ENCODE measurements at places on chromosomes 4 and X.

GRCh38 chr4:73051625-73052024 is 17.9 kb downstream of the COX18 start:
- DNase-seq, result no peak

- no peak for DNase-seq
Observed at GRCh38 chr4:176981551-176981950, 188.8 kb upstream of the VEGFC start.

DNA sequence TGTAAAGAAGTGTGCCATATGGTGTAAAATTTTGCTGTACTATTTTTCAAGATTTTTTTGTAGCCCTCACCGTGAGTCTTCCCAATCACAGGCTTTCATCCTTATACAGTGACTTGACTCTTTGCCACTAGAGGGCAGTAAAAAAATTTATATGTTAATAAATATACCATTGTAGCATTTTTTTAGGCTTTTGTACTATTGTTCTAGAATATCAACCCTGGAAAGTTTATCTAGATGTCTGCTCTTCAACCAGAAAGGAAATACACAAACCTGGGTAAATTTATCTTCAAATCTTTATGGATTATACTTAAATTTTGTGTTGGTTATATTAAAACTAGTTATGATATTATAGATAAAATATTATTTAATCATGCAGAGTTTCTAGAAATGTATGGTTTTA is 235.3 kb downstream of the TENM3 start:
- no peak for DNase-seq

DNA sequence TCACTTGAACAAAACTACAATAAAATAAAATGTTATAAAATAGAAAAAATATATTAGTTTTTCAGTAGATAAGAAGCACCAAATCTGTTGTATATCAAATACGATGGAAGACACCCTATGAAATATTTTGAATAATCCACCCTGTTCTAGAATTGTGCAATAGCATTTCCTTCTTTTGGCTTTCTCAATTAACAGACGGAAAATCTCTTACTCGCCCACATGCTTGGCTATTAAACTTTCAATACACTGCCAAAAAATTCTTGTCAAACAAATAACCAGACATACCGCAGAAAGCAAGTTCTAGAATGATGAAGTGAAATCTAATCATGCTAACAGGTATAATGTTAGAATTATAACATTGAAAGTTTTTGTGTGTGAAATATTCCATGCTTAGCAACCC is 671.6 kb upstream of the SLIT2 start:
- DNase-seq, result no peak

DNA sequence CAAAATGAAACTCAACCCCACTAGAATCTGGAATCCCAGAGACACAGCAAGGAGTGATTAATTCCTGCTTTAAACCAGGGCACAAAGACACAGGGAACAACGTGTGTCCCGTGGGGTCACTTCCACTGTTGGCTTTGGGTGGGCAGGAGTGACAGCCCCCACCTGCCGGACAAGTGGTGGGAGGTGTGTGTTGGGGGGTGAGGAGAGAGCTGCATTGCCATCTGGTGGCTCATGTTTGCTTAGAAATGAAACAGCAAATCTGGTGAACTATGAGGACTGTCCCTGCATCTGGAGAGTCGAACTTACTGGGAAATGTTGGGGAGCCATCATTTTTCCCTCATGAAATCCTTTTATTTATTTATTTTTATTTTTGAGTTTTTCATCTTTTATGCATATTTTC is 75.9 kb upstream of the AFAP1 start:
- no peak for DNase-seq

DNA sequence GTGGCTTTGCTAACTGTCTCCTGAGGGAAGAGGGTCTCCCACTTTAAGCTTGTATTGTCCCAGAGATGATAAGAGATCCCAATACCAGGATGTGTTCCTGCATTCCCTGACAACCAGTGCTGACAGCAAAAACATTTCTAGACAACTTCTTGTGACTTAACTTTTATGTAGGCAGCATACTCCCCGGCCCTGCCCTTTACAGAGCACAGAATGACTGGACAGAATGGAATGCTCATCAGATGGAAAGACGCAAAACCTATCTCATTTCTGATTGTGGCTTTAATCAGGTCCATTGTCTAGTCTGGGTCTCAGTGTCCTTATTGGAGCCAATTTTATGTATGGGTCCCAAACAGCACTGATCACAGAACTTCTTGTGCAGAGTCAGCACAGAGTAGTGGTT is 18.2 kb upstream of the PLAC1 start:
- DNase-seq, result no peak

- DNase-seq, result no peak
Observed at GRCh38 chr4:73945140-73945539, 36.7 kb downstream of the PF4 start.

DNA sequence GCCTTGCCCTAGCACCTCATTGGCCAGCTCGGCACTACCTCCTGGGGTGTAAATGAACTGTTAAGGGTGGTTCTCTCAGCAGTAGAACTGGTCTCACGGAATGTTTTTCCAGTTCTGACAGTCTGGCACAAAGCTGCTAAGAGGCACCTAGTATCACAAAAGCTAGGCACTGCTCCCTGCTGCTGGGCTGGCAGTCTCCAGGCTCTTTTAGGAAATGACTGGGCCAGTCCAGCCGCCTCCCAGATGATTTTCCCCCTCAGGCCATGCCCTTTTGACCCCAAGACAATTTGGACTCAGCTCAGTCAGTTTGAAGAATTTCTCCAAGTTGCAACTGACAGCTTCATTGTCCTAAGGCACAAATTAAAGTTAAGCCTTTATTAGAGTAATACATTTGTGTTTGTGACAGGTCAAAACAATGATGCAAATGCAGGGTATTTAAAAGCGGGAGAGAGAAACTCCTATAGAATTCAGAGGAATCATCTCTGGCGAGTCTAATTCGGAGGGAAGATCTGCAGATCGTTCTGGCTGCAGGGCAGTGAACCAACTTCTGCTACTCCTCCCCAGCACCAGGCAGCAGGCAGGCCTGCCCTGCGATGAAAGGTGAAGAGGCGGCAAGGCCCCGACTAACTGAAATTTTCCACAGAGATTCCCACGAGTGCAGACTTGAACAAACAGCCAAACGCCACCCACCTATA is 7.9 kb downstream of the FRMD7 start:
- DNase-seq, result no peak

DNA sequence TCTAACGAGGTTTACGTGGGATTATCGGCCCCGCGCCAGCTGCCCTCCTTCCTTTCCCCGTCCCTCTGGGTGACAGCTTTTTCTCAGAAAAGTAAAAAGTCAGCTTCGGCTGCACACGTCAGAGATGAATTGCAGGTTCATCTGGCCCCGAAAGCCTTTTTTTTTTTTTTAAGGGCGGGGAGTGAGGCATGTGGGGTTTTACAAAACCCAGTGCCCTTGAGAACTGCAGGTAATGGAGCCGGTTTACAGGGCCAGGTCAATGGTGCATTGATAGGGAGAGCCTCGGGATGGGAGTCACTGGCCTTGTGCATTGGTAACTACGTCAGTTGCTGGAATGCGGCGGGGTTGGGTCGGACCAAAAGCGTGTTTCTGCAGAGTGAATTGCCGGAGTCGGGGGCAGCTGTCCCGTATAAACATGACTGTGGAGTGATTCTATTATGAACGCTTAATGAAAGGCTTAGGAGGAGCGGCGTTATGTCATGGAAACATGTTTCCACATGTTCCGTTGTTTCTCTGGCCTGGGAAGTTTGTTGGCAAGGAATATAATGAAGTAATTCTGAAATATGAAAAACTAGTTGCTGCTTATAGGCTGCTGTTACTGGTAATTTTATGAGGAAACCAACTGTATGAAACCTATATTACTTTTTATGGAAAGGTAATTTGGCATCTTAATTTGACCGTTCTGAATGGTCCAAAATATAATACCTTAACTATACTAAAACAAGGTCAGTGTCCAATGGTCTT is 1.1 kb downstream of the HSPA4L start:
- DNase-seq, result peak; percentile 30

DNA sequence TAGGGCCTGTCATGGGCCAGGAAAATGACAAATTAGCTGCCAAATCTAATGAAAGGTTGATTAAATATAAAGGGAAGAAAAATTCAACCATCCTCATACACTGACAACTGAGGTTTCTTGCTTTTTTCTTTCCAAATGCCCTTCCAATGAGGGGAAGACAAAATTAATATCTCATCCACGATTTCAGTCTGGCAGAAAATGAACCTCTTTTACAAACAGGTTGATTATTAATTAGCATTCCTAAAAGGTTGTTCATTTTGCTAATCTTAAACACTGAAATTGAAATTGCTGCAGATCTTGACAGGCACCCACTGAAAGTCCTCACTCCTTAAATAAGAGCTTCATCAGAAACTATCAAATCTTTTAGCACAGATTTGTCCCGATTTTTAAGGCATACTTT is 45.5 kb downstream of the NPFFR2 start:
- DNase-seq, result no peak

Measured in activated naive CD4-positive, alpha-beta T cell treated with anti-CD3 and anti-CD28 coated beads, Interleukin-2, amount 10 ng/mL, durations not matched to agents 7 days and 5 days (primary cell).